ENCODE measurements at places on chromosomes 5 and 9. TPM values are rescaled to one million over a fixed set of nuclear protein-coding genes. Genes with fewer than 3 reads are reported as not detected.

- DNase-seq: no peak
Observed at GRCh38 chr9:136011703-136012496, 50.7 kb upstream of the UBAC1 start.

GRCh38 chr5:142006363-142007236 is 6.2 kb downstream of the GNPDA1 start:
- DNase-seq: no peak

GRCh38 chr5:180910735-180911134 is 11.8 kb downstream of the BTNL8 start:
- no peak for DNase-seq

The CTSV gene
- total RNA-seq: 0.27 TPM

The ALDOB gene
- total RNA-seq: not detected

- no peak for DNase-seq
Observed at GRCh38 chr9:124343533-124344290, 71.5 kb downstream of the PSMB7 start.

- DNase-seq: no peak
Observed at GRCh38 chr9:83509402-83509801, 28.8 kb downstream of the FRMD3 start.
